ENCODE measurements at places on chromosomes 2 and 18. TPM values are rescaled to one million over a fixed set of nuclear protein-coding genes. Genes with fewer than 3 reads are reported as not detected.
A peak's percentile ranks its signal among the peaks of the same experiment; 100 is the strongest.

The GATA6 gene
- total RNA-seq = 10.9 TPM

The SH2D6 gene
- total RNA-seq = 0.64 TPM

The IL36G gene
- not detected for total RNA-seq

The LHCGR gene
- not detected for total RNA-seq

GRCh38 chr2:24509425-24509824 is 18.4 kb downstream of the NCOA1 start:
- DNase-seq = no peak

GRCh38 chr2:171069286-171069956 is 91.3 kb downstream of the TLK1 start:
- DNase-seq = no peak

- peak; percentile 89 for DNase-seq
Observed at GRCh38 chr2:98771721-98772524, 41.0 kb upstream of the MGAT4A start.

- no peak for DNase-seq
Observed at GRCh38 chr2:219596954-219597551, 604 bp upstream of the STK11IP start.

DNA sequence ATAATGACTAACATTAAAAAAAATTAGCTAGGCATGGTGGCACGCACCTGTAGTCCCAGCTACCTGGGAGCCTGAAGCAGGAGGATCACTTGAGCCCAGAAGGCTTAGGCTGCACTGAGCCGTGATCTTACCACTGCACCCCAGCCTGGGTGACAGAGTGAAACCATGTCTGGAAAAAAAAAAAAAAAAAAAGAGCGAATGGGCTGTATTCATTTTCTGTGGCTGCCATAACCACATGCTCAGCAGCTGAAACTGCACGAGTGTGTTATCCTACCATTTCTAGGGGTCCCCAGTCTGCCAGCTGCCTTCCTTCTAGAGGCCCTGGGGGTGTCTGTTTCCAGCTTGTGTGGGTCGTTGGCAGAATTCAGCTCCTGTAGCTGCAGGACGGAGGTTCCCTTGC is 247.8 kb downstream of the EIPR1 start:
- DNase-seq = no peak

DNA sequence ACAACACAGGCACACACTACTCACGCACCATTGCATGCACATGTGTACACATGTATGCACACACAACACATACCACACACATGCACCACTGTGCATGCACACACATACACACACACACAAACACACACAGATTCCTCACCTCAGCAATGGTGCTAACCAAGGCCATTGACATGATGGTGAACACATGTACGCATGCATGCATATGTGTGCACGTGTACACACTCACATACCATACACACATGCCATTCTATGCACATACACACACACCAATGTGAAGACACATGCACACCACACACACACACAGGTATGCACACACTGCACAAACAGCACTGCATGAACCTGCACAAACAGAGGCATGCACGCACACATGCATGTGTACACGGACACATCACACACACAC is 976.0 kb downstream of the DCDC2C start:
- DNase-seq = no peak

DNA sequence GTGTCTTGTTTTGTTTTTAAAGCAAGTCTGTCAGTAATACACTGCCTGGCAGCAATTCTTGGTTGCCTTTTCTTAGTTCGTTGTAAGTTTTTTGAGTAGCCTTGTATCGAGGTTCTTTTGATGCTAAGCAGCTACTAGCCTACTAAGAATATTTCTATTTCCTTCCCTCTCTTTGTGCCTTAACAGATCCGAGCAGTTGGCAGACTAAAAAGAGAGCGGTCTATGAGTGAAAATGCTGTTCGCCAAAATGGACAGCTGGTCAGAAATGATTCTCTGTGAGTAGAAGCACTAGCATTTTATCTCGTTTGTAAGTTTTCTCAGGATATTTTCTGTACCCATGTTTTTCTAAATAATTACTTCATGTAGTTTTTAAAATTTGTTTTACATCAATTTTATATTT is 15.1 kb downstream of the MFF start:
- no peak for DNase-seq

DNA sequence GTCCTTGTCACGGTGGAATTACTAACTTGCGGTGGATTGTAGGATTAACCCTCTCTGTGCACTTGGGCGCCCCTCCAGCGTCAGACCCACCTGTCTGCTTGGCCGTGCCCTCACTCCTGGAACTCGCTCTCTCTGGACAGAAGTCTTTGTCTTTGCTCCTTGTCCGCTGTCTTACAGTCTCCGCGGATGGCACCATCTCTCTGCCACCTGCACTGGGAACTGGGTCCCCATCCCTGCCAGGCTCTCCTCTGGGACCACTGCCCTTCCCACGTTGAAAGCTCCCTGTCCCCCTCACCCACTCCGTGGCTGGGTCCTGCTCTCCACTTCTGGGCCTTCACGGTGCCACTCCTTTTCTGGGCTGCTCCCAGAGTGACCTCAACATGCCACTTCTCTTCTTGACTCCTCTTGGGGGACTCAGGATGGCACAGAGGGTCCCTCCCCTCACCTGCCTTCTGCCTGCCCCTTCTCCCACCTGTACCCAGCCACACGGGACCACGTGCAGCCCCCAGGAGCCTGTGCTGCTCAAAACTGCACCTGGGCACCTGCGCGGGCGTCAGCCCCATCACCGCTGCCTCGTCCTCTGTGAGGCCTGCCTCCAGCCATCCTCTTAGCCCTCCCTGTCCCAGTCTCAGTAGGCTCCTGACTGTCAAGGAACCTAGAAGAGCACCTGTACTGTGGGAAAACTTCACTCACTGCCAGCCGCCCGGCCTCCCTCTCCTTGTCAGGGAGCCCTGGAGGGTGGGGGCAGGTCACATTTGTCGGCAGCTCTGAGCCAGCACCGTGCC is 11.1 kb downstream of the CNDP2 start:
- no peak for DNase-seq

DNA sequence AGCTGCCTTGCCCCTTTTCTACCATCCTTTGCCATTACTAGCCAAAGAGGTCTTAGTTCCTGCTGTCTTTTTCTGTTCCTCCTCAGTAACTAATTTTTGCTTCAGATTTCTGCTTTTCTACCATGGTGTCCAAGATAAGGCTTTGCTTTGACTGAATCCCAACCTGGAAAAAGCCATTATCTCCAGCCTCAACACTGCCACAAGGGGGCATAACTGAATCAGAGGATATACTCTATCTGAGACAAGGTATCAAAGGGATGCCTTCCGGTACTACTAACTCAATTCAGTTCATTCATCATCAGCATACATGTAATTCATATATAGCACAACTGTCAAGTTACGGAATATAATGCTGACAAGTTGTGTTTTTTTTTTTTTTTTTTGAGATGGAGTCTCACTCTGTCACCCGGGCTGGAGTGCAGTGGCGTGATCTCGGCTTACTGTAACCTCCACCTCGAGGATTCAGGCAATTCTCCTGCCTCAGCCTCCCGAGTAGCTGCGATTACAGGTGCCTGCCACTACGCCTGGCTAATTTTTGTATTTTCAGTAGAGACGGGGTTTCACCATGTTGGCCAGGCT is 11.4 kb downstream of the OSGEPL1 start:
- no peak for DNase-seq

- peak; percentile 35 for DNase-seq
Observed at GRCh38 chr2:33033606-33034081, 86.9 kb downstream of the LTBP1 start.

DNA sequence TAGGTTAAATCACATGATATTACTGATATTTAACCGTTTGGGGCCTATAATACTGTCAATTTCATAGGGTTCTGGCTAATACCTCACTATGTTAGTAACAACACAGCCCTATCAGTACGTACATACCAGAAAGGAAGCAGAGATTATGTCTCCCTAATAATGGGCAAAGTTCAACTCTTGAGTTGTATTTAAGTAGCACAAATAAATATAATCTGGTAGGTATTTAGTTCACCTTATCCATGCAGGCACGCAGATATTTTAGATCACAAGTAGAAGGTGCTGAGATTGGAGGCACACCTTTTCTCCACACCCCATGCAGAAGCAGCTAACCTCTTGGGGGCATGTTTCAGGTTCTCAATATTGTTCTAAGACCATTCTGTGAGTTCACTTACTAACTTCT is 118.9 kb downstream of the IRS1 start:
- DNase-seq = no peak

- DNase-seq = no peak
Observed at GRCh38 chr2:97745474-97746174, 32.2 kb downstream of the ZAP70 start.

- DNase-seq = no peak
Observed at GRCh38 chr18:5173646-5174045, 23.4 kb downstream of the AKAIN1 start.

GRCh38 chr2:224894356-224894755 is 147.9 kb downstream of the DOCK10 start:
- DNase-seq = no peak
